ENCODE measurements at places on chromosomes 13 and 19. TPM values are rescaled to one million over a fixed set of nuclear protein-coding genes. Genes with fewer than 3 reads are reported as not detected.

The WDR87 gene
- not detected for total RNA-seq

The MCEMP1 gene
- total RNA-seq = under 0.01 TPM

The FBXO27 gene
- total RNA-seq = 7.2 TPM

The TUBB4A gene
- not detected for total RNA-seq

The PLVAP gene
- not detected for total RNA-seq

The ANGPTL8 gene
- not detected for total RNA-seq

The SIGLEC14 gene
- not detected for total RNA-seq

The CEACAM6 gene
- total RNA-seq = 9.6 TPM

The ZNF419 gene
- 36.3 TPM for total RNA-seq
